ENCODE measurements at places on chromosomes 5 and 9.

- no peak for DNase-seq
Observed at GRCh38 chr5:84327591-84327990, 57.1 kb downstream of the EDIL3 start.

- no peak for DNase-seq
Observed at GRCh38 chr5:167155387-167156005, 1135.9 kb upstream of the WWC1 start.

- DNase-seq, result no peak
Observed at GRCh38 chr9:74672237-74672636, 175.1 kb downstream of the RORB start.

DNA sequence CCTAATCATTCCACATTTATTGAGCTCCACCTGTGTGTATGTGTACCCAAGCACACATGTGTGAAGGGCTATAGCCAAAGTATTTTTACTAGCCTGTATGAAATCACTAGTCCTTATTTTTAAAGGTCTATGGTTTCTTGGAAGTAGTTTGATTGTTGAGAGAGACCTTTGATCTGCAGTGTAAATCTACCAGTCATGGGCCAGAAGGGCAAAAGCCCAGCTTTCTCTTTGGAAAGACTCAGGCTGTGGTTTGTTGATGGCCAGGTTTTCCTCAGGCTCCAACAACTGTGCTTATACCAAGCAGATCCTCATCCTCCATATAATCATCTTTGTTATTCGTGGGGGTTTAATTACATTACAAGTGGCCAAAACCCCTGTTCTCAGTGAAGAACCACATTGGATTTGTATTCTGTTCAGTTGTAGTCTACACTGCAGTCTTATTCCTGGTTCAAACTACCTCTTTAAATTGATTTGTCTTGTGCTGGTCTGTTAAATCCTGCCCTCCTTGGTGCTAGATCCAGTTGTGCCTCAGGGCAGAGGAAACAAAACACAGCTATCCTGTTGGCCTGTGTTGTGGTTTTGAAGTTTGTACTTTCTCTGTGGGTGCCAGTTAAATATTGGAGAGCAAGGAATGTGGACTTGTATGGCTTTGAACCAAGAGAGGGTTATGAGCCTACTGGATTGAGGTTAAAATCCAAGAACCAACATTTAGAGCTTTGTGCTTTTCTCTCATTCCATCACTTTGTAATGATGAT, 13.3 kb downstream of the CDC26 start:
- no peak for DNase-seq

DNA sequence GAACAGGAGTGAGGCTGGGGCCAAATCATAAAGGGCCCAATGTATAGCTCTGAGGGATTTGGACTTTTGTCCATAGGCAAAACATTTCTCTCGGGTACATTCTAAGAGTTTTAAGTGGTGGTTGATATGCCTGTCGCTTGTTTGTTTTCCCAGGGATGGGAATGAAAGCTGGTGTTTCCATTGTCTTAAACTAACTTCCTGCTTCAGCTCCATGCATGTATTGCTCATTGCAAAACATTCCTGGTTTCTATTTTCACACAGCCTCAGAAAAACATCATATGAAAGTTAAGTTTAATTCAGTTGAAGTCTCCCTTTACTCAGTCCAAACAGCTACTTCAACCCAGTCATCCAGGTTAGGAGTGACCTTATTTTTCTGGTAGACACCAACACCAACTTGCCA, 235.0 kb downstream of the ACTL7B start:
- no peak for DNase-seq

DNA sequence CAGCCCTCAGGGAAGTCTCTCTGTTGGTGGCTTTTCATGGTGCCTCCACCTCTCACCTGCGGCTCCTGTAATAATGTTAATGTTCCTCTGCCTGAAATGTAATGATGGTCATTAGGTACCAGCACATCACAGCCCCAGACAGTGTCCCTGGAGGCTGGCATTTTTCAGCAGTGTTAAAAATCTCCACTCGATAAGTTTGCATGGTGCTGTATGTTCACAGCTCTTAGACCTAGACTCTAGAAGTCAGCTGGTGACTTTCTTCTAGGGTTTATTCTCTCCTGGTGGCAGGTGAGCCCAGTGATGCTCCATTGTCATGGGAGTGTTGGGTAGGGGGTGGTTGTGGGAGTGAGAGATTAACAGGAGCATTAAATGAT, 53.1 kb downstream of the GPR107 start:
- no peak for DNase-seq

GRCh38 chr9:110994771-110995241, 43.5 kb downstream of the LPAR1 start:
- DNase-seq, result no peak

GRCh38 chr5:137061382-137061781, 437.7 kb downstream of the SPOCK1 start:
- DNase-seq, result no peak

DNA sequence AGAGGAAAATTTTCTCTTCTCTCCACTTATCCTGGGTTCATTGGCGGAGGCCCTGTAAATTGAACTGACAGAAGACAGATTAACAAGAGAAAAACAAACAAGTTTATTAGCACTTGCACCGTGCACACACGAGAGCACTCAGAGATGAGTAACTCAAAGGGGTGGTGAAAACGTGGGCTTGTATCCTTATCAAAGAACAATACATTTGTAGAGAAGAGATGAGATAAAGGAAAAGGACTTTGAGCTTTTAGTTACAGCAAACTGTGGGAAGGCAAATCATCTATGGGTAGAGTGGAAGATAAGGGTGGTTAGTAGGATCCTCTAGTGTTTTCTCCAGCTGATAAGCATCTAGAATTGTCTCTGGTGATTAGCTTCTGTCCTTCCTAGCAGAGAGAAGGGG, 44.4 kb upstream of the ROR2 start:
- DNase-seq, result no peak

GRCh38 chr5:118604106-118604505, 384.2 kb downstream of the DTWD2 start:
- no peak for DNase-seq

- no peak for DNase-seq
Observed at GRCh38 chr9:70639853-70640814, 225.7 kb upstream of the KLF9 start.

DNA sequence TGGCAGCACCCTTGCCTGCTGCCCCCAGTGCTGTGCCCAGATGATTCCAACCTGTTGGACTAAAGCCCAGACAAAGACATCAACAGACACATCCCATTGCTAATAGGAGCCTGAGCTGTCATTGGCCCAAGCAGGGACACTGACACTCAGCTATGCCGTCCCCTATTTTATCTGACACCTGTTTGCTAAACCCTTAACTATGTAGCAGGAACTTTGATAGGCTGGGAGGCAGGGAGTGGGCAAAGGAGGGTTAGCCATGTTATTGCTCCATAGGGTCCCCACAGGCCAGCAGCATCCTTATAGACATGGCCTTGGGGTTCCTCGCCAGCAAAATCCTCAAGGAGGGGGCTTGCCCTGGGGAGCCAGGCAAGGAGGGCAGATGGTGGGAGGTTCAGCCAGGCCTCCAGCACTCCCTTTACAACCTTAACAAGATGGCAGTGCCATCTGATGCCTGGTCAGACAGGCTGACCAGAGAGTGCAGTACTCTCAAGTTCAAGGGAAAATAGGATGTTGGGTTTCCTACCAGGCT, 50.4 kb upstream of the CDKN2AIPNL start:
- DNase-seq, result no peak

- no peak for DNase-seq
Observed at GRCh38 chr5:73274881-73275663, 102.1 kb downstream of the TMEM174 start.

GRCh38 chr9:111744363-111744762, 50.4 kb downstream of the SHOC1 start:
- DNase-seq, result no peak

- no peak for DNase-seq
Observed at GRCh38 chr9:33082538-33083326, 6.3 kb upstream of the SMU1 start.

GRCh38 chr5:163941079-163941478, 435.7 kb downstream of the MAT2B start:
- DNase-seq, result no peak

DNA sequence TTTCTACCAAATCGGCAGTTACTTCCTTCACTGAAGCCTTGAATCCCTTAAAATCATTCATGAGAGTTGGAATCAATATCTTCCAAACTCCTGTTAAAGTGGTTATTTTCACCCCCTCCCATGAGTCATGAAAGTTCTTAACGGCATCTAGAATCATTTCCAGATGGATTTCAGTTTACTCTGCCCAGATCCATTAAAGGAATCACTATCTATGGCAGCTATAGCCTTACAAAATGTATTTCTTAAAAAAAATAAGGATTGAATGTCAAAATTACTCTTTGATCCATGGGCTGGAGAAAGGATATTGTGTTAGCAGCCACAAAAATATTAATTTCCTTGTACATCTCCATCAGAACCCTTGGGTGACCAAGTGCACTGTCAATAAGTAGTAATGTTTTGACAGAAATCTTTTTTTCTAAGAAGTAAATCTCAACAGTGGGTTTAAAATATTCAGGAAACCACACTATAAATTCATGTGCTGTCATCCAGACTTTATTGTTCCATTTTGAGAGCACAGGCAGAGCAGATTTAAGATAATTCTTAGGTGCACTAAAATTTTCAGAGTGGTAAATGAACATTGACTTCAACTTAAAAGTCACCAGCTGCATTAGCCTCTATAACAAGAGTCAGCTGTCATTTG, 767.7 kb downstream of the DTWD2 start:
- DNase-seq, result no peak

GRCh38 chr9:98992885-98993569, 49.3 kb downstream of the COL15A1 start:
- no peak for DNase-seq

DNA sequence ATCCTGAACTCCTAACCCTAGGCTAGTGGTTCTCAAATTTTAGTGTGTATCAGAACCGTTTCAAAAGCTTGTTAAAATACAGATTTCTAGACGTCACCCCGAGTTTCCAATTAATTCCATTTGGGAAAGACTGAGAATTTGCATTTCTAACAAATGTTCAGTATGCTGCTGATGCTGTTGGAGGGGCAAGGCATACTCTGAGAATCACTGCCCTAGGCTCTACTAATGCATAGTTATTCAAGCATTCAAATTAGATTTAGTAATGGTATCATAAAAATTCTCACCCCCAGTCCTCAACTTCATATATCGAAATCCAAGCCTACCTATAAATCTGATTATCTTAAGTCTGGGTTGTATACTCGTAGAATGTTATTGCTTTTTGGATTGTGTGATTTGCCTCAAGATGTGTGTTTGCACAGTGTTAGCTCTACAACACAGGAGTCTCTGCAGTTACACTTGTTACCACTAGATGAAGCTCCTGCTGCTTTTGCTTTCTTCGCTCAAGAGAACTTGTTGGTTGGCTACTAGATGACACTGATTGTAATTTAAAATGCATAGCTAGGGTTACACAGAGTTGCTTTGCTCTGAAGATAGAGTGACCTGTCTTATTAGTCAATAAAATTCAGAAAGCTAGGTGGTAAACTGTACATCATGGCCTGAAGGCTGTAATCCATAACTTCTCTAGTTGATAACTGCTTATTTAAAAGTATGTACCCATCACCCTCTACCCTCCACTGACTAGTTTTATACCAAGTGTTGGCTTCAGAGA, 7.5 kb upstream of the ERAP2 start:
- no peak for DNase-seq

- no peak for DNase-seq
Observed at GRCh38 chr9:95226921-95227320, 90.6 kb downstream of the FANCC start.

DNA sequence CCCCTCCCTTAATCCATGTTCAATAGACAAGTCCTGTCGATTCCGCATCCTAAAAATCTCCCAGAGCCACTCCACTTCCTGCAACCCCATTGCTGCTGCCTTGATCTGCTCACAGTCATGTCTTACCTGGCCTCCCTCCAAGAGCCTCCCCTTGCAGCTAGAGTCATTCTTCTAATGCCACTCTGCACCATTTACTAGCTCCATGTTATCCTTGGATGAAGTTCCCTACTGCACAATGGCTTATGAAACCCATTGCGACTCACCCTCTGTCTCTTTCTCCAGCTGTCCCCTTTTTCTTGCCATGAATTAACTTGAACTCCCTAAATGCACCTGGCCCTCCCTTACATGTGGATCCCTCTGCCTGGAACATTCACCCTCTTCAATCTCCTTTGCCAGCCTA, 39.5 kb downstream of the MEGF10 start:
- no peak for DNase-seq

DNA sequence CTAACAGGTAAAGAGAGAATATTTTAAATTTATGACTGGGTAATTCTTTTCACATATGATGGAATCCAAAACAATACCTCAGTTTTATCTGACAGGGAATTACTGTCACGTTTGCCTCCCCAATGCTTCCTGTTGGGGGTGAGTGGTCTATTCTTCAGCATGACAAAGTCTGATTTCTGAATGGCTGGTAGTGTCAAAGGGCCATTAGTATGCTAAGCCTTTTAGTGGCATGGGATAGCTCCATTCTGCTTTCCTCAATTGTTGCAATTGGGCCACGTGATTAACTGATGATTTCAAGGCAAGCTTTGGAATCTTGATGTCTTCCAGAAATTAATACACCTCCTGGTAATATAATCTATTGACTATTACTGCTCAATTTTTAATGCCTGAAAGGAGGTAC, 14.7 kb upstream of the NDUFS4 start:
- DNase-seq, result no peak

DNA sequence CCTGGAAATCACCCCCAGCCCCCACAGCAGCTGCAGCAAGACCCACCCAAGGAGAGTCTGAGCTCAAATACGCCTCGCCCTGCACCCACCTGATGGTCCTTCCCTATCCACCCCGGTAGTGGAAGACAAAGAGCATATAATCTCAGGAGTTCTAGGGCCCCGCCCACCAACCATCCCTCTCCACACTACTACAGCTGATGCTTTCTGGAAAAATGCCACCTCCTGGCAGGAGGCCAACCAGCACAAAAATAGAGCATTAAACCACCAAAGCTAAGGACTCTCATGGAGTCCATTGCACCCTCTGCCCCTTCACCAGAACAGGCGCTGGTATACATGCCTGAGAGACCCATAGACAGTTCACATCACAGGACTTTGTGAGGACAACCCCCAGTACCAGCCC, 22.5 kb upstream of the NIPSNAP3A start:
- DNase-seq, result no peak

- no peak for DNase-seq
Observed at GRCh38 chr5:124463851-124464250, 282.6 kb downstream of the ZNF608 start.

- DNase-seq, result no peak
Observed at GRCh38 chr9:122988920-122989621, 44.4 kb upstream of the GPR21 start.

GRCh38 chr5:137696481-137696880, 39.4 kb downstream of the KLHL3 start:
- DNase-seq, result no peak

DNA sequence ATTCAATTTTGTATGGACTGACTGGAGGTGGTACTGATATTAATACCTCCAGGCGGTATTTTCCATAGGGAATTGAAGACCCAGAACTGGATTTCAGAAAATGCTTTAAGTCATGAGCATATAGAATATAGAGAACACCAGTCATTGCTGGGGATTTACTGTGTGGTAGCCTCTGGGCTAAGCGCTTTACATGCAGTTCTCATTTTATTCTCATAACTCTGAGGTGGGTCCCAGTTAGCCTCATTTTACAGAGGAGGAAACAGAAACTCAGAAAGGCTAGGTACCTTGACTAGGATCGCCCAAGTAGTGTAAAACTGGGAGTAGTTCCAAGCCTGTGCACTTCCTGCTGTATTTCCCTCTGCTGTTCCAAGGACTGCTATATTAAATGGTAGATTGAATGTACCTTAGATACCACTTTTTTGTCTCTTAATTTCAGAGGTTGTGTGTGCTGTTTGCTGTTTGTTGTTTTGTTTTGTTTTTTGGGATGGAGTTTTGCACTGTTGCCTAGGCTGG, 13.8 kb downstream of the SLC44A1 start:
- DNase-seq, result no peak

GRCh38 chr5:124849774-124850173, 103.3 kb upstream of the ZNF608 start:
- DNase-seq, result no peak

All from stimulated activated CD4-positive, alpha-beta T cell treated with anti-CD3 and anti-CD28 coated beads, Interleukin-2, amount 100 ng/mL, for 4 hours (primary cell).